ENCODE measurements at places on chromosomes 11 and 22. TPM values are rescaled to one million over a fixed set of nuclear protein-coding genes. Genes with fewer than 3 reads are reported as not detected.

CRYAB gene
- 53.4 TPM for total RNA-seq

CAVIN3 gene
- total RNA-seq, result 469 TPM

KRTAP5-11 gene
- not detected for total RNA-seq

OR4A16 gene
- not detected for total RNA-seq

PDGFB gene
- 4.2 TPM for total RNA-seq

FAM227A gene
- 0.37 TPM for total RNA-seq

CCDC89 gene
- total RNA-seq, result 7.1 TPM

UPB1 gene
- total RNA-seq, result not detected

FOLR3 gene
- not detected for total RNA-seq

NECTIN1 gene
- total RNA-seq, result 2.3 TPM

KCNQ1OT1 gene
- total RNA-seq, result 1.1 TPM

SLC5A12 gene
- total RNA-seq, result not detected
